ENCODE measurements at places on chromosomes 5 and 9.

DNA sequence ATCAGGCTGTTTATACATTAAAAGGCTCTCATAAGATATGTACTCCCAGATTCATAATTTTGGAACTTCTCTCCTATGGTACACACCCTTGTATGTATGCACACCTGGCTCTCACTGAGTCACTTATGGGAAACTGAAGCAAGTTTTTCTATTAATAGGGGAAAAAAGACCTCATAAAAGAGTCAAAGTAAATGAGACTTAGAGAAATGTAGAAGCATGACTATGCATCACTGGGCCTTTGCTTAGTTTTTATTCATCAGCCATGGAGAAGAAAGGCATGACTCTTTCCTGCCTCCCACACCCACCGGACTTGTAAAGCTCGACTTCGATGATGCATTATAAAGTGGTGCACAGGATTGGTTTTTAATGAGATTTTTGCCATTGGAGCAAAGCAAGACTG, 28.2 kb downstream of the MTAP start:
- DNase-seq: peak; percentile 61

DNA sequence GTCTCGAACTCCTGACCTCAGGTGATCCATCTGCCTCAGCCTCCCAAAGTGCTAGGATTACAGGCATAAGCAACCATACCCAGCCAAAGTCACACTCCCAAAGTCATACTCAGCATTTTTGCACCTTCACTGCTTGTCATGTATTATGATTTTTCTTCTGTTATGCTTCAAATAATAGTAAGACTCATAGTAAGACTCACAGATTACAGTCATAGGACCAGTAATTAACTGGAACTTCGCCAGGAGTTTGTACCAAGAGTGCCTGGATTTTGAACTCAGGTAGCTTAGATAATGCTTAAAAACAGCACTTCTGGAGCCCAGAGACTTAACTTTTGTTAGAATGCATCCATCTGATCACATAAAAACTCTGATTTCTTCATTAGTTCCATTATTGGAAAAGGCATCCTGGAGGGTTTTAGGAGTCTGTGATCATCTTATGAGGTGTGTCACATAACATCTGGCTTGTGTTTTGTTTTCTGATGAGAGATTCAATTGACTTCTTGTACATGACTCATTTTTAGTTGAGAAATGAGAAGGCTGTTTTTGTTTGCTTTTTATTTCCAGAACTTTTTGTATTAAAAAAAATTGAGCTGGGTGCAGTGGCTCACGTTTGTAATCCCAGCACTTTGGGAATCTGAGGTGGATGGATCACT, 131.5 kb downstream of the ADAMTS19 start:
- DNase-seq: no peak

DNA sequence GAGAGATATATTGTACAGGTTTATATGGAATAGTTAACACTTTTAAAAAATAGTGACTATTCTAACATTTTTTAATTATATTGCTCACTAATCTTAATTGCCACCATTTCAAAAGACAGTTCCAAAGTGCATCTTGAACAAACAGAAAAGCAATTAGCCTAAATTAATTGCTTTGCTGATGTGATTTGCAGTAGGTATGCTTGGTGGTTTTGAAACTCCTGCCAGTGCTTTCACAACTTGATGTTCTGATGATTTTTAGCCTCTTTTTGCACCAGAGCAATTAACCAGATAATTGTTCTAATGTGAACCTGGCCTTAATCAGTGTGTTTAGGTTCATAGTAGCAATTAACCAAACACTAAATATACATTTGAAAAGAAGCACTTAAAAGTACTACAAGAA, 207.6 kb downstream of the FBXL17 start:
- DNase-seq: no peak

- DNase-seq: peak; percentile 96
Observed at GRCh38 chr5:169350759-169351240, 49.9 kb upstream of the SLIT3 start.

DNA sequence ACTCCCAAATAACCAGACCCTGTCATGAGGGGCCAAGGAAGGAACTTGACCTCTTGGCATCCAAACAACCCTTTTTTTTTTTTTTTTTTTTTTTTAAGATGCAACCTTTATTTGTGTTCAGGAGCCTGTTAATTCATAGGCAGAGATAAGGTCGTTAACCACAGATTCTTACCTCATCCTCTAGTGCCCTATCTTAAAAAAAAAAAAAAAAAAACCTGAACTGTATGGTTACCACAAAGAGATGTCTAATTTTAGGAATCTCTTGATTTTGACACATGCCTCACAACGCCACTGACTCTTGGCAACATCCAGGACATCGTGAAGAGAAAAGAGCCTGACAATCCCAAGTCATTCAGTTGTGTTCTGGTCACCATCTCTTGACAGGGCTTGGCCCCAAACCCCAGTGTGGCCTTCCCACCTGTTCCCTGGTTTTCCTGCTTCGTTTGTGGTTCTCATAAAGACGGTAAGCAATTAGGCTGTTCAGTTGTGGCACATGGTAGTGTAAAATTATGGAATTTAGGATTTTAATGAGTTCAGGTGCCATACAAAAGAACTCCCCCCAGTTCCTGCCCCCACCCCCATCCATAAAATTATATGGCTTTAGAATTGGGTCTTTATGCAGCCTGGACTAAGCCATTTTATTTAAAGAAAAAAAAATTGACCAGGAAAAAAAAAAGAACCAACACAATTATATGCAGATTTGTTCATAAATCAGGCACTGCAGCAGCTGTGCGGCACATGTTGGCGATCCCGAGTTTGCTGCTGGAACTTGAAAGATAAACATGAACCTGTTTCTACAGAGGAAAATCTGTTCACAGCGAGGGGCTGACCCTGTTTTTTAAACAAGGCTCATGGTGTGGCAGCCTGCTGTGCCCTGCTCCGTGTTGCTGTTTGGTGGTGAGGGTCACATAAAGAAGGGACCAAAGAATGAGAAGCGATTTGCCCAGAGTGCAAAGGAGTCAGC, 267.8 kb upstream of the CLINT1 start:
- DNase-seq: no peak

DNA sequence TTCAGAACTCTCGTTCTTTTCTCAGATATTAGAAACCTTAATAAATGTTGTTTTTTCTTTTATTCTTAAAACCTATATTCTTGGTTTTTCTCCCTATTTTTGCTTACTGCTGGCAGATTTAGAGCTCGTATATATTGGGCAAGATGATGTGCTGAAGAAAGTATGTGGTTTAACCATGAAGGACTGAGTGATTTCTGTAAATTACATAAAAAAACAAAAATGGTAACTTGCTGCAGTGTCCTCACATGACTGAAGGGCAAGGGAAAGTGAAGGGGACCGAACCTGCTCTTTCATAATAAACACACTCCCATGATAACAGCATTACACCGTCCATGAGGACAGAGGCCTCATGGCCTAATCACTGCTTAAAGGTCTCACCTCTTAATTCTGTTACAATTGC, 393.8 kb upstream of the ZNF608 start:
- no peak for DNase-seq

DNA sequence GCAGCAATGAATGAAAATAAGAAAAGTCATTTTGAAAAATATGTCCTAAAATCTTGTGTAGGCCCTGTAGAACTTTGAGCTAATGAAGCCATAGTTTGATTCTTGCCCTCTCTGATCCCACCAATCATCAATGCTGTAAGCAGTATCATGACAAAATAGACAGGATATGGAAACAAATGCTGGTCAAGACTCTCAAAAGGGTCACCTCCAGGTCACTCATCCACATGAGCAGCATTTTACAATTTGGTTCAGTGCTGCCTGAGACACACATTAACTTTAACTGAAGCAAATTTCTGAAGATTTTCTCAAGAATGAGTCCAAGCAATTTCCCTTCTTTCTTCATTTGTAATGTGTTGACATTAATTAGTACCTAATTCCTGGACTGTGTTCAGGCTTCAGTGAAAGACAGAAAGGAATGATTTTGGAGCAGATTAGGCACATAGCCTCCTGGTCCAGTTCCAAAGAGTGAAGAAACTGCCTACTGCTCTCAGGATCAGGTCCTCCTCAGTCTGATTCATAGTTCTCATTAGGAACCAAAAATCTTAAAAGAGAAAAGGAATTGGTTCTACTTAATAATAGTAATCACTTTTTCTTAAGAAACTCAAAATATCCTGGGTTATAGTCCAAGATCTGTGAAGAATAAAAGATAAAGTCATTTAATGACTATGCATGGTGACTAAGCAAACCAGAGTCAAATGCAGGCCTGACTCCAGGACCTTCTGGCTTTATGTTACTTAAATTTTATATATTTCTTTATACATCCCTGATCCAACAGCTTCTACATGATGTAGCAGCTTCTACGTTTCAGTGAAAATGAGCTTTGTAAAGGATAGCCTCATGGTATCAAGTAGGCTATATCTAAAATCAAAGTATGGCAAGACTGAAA, 192.1 kb upstream of the RGMB start:
- DNase-seq: no peak

- DNase-seq: no peak
Observed at GRCh38 chr5:598564-598890, 13.6 kb upstream of the CEP72 start.

DNA sequence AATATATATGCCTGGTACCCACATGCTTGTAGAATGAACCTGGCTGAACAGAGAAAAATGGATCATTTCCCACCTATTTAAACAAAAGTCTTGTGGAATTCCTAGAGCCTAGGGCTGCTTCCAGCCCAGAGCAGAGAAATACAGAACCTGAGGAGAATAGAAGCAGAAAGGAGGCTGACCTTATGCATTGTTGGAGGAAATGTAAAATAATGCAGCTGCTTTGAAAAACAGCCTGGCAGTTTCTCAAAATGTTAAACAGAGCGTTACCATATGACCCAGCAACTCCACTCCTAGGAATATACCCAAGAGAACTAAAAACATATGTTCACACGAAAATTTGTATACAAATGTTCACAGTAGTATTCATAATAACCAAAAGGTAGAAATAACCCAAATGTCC, 15.1 kb downstream of the MAPKAP1 start:
- no peak for DNase-seq

- DNase-seq: no peak
Observed at GRCh38 chr9:16867576-16868311, 2.7 kb downstream of the BNC2 start.

GRCh38 chr5:29758986-29759421, 1434.5 kb upstream of the CDH6 start:
- DNase-seq: peak; percentile 79

GRCh38 chr5:129387944-129388343, 72.2 kb upstream of the ADAMTS19 start:
- no peak for DNase-seq

- DNase-seq: no peak
Observed at GRCh38 chr9:107620801-107621200, 131.2 kb upstream of the KLF4 start.

DNA sequence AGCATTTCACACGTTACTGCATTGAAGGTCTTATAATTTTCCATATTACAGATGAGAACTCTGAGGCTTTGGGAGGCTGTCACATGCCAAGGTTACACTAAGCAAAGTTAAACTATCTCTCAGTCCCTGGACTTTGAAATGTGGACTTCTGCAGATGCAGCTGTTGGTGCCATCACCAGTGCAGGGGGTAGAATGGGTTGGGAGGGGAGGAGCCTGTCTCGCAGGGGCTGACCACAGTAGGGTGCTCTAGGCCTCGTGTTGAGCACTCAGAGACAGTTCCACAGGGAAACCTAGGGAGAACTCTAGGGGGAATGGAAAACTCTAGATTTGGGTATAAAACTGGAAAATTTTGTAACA, 220.9 kb downstream of the MAPKAP1 start:
- no peak for DNase-seq

- peak; percentile 84 for DNase-seq
Observed at GRCh38 chr9:122464633-122465567, 12.8 kb downstream of the OR1J1 start.

GRCh38 chr9:105373723-105374122, 74.1 kb upstream of the FSD1L start:
- no peak for DNase-seq

GRCh38 chr9:36597412-36598178, 24.9 kb downstream of the MELK start:
- peak; percentile 78 for DNase-seq

DNA sequence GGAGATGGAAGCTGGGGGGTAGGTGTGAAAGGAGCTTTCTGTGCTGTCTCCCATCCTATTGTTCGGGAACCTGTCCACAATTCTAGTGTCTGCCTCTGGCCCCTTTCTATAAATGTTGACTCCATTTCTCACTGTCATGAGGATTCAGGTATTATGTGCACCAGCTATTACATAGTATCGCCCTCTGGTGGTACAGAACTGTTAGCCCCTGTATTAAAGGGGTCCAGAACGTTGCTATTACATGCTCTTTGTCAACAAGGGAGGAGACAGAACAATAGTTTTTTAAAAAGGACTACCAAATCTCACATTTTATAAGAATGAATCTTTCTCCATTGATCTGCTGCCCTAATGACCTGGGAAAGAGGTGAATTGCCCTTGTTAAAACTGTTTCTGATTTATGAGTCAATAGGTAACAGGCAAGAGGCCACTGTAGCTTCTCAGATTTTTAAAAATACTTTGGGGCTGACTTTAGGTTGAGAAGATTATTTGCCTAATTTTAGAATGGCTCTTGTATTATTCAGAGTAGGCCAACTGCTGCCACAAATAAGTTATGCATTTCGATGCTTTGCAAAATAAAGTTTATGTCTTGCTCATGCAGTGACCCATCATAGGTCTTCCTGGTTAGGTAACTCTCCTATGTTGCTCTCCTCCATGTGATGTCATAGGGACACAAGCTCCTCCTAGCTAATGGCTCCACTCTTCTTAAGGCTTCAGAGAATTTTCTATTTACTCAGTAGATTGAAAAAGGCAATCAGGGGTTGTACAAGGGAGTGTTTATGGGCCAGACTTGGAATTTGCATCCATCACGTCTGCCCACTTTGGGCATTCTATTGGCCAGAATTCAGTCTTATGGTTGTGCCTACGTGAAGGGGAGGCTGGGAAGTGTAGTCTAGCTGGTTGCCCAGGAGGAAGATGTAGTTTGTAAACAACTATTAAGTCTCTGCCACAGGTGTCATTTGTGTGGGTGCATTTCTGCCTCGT, 20.8 kb downstream of the DCANP1 start:
- DNase-seq: peak; percentile 63

Data from A549 (cell line).